Activated CD4-positive, alpha-beta T cell treated with anti-CD3 and anti-CD28 coated beads, Interleukin-2, amount 50 U/mL, for 4 hours (primary cell): ENCODE measurements at places on chromosomes 3 and 15.

DNA sequence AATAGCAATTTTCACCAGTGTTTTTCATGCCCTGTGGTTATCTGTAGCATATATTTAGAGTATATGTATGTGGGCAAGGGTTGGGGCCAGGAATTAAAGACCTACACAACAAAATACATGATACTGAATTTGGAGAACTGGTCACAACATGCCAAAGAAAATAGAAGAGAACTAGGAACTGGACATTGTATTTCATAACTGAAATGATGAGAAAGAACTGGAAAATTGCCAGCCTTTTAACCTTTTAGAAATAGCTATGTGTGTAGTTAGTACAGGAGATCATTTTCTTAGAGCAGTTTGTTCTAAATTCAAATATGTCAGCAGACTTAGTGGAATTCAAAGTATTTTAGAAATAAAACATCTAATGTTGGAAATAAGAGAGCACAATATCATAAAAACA, 227.1 kb upstream of the CGNL1 start:
- no peak for DNase-seq

DNA sequence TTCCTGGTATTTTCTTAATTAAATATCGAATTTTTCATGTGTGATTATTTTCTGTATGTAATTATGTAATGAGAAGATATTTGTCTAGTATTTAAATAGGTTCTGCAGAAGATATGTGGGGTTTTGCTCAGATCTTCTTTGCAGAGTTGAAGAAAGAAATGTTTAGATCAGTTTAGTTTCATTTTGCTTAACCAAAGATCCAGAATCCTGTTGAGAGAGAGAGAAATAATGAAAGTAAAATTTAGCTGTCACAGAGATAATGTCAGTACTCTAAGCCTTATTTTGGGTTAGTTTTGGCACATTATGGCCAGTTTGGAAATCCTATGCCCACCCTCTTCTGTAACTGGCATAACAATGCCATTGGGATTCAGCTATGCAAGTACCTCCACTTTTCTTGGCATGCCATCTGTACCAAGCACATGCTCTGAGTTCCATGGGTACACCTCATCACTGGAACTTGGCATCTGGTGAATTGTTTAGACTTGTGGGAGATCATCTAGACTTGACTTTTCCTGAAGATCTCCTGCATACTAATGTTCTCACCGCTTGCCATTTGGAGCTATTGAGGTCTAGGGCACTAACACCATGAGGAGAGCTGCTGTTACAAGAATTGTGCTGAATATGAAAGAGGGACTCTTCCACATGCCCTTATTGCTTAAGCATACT, 30.9 kb downstream of the PLSCR1 start:
- no peak for DNase-seq

GRCh38 chr15:101213570-101213969, 38.3 kb downstream of the CHSY1 start:
- DNase-seq = no peak

- no peak for DNase-seq
These were observed 277.4 kb downstream of the PLCL2 start for GRCh38 chr3:17162116-17162515.

GRCh38 chr15:95826412-95827195, 503.9 kb upstream of the NR2F2 start:
- DNase-seq = no peak

- no peak for DNase-seq
These were observed 46.3 kb upstream of the C2CD4B start for GRCh38 chr15:62211348-62211747.

GRCh38 chr15:68699124-68699880, 120.5 kb downstream of the CORO2B start:
- no peak for DNase-seq

- DNase-seq = peak; percentile 76
These were observed 37.3 kb upstream of the NDUFB4 start for GRCh38 chr3:120558771-120559241.
